ENCODE measurements at places on chromosomes 11 and 22.

- no peak for DNase-seq
Observed at GRCh38 chr11:3745161-3745560, 52.2 kb downstream of the NUP98 start.

DNA sequence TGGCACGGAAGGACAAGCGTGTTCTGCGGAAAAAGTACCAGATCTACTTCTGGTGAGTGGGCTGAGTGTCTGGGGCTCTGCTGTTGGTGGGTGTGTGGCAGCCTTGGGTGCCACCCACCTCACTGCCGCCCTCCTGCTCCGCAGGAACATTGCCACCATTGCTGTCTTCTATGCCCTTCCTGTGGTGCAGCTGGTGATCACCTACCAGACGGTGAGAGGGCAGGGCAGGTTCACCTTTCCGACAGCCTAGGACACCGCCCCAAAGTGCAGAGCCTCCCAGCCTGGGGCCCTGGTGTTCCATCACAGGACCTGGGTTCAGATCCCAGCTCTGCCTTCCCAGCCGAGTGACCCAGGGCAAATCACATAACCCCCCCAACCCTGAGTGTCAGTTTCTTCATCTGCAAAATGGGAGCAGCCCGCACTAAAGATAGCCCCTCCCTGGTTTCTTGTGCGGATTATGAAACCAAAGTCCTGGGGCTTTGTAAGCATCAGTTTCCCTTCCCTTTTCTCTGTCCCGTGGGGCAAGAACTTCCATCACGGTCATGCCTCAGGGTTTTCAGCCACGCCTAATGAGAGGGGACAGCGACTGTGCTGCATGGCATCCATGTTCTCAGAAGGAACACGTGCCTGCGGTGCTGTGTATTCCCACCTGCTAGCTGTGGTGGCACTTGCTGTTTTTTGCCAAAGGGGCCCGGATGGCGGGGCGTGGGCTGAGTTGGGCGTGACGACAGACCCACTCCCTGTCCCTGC, 9.8 kb upstream of the TAGLN start:
- no peak for DNase-seq

DNA sequence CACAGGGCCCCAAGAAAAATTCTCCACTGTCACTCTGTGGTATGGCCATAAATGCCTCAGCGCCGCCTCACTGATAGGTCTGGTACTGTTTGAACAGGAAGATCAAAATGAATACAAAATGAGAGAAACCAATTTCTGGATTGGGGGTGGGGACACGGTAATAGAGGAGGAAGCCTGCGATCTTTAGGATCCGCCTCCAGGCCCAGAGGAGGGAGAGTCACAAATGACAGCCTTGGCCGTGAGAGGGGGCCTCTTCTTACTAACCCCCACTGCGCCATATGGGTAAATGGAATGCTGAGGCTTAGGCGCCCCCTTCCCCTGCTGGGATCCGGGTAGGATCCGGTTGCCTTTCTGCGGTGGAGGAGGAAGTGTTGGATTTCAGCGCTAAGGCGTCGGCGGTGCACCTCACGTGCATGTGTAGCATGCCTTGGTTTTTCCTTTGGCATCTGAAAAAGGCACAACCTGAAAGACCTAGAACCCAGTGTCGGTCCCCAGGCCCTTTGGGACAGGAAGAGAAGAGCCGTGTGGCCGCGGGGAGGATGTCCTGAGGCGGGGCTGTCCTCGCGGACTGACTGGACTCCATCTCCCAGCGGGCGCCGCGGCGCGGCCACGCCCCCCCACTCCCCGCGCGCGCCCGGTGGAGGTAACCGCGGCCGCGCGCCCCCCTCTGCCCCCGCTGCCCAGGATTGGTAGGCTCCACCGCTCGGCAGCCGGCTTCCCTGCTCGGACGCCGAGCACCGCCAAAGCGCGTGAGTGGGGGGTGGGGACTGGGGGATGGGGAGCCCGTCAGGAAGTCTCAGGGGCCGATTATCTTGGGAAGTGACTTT, 718 bp upstream of the MADD start:
- peak; percentile 55 for DNase-seq

DNA sequence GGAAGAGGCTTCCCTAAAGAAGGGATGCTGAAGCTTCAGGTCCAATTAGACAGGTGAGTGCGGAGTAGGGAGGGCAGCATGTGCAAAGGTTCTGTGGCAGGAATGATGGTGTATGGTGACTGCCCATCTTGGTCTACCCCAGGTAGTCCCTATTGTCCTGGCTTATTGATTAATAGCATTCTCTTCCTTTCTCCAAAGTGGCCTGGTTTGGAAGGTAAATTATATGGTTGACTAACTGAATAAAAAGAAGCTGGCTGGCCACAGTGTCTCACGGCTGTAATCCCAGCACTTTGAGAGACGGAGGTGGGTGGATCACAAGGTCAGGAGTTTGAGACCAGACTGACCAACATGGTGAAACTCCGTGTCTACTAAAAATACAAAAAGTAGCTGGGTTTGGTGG, 230.5 kb downstream of the MIAT start:
- no peak for DNase-seq

DNA sequence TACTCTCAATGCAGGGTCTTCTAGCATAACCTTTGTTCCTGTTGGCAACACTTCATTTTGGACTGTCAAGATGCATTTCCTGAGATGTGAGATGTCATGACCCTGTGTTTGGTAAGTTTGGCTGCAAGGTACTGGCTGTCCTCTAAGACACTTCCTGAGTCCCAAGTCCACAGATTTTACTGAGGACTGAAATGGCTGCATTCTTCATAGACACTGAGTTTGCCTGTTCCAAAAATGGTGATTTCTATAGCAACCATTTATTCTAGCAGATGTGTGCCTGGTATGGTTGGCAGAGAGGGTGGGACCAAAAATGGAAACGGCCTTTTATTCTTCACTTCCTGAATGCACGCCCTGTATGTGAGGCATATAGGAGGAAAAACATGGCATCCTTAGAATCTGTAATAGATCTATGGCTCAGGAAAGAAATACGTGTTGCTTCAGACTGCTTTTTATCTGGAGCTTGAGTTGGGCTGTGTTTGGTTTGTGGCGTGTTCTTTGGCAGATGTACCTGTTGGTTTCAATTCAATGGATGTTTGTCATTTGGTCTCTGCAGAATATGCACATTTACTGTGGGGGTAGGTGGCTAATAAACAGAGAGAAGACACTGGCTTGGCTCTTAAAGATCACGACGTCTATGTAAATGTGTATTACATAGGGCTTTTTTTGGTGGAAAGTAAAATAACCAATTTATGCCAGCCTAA, 62.4 kb downstream of the ZBTB16 start:
- DNase-seq, result no peak

DNA sequence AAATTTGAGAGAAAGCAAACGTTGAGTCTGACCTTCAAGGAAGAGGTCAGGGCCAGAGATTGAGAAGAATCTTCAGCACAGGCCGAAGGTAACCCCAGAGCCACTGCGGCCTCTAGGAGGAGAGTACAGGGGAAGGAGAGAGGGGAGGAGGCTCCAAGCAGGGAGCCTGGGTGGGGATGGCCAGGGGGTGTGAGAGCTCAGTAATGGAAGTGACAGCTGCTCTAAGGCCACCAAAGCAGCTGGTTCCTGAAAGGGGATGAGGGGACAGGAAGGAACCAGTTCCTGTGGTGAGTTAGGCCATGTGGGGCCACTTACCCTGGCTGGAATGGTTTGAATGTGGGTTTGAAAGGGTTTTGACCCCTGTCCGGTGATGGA, 46.1 kb downstream of the PISD start:
- no peak for DNase-seq

GRCh38 chr22:32324505-32325415, 32.9 kb upstream of the RFPL3 start:
- DNase-seq, result no peak

DNA sequence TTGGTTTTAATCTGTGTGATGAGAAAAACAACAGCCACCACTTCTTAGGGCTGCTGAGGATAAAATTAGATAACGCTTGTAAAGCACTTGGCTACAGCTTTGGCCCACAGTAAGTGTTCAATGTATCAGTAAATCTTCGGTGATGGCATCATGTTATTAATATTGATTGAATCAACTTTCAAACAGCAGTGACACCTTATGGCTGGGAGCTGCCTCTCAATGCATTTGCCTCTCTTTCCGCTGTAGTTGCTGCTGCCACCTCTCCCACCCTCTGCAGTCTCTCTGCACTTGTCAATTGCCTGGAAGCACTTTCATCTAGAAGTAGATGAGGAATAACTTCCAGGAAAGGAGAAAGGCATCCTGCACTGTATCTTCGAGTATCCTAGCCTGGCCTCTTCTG, 491.1 kb downstream of the OPCML start:
- DNase-seq, result no peak

DNA sequence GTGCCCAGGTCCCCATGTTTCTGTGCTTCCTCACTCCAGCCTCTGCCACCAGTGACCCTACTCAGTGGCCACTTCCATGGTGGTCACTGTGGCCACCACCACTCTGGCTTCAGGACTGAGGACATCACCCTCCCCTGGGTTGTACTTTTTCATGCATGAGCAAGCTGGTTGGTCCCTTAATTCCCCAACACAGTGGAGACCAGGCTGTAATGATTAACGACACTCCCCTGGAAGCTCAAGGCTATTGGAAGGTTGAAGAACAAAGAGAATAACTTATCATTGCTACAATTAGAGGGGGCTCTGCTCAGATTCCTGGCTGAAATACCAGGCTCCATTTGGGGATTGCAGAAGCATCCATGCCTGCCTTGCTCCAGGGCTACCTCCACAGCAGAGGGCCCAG, 10.5 kb downstream of the PLAAT4 start:
- no peak for DNase-seq

DNA sequence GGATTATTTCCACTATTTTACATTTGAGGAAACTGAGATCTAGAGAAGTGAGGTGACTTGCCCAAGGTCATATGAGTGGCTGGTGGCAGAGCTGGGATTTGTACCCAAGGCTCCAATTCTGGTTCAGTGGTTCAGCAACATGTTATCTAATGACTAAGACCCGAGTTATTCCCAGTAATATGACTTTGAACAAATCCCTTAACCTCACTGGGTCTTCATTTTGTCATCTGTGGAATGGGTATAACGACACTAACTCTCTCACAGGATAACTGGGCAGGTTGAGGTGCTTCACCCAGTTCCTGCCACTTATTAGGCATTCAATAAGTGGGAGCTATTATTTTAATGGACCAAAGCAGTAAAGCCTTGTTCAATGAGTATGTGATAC, 489 bp upstream of the OR2AT4 start:
- DNase-seq, result no peak

GRCh38 chr22:46902998-46903916, 140.8 kb downstream of the TBC1D22A start:
- DNase-seq, result no peak

DNA sequence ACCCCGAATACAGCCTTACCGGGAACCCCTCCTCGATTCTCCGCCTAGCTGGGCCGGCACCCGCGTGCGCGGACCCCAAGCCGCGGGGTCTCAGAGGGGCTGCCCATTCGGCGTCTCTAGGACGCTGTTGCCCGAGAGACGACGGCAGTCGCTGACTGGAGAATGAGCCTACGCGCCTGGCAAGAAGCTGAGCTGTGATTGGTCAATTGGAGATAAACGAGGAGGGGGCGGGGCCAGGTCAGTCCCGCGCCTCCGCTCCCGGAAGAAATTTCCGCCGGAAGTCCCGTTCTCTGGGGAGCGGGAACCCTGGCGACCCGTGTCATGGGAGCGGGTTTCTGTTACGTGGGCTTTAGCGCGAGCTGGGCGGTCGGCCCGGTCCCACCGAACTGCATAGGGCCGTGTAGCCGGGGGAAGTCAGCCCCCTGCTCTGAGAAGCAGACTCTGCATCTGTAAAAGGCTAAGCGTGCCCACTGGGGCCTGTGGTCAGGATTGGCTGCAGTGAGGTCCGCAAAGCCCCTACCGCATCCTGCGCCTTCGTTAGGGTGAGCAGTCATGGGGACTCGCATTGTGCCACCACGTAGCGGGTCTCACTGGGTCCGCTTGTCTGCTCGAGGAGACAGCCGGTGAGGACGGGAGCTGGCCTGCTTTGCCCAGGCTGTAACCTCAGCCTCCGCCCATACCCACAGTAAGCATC, at the start of gene EFCAB6:
Gene EFCAB6, minus strand, starts transcription at position 157 of the 694 bp plus-strand sequence. CDS start 29,987 bp downstream, outside the sequence.
- peak; percentile 82 for DNase-seq

DNA sequence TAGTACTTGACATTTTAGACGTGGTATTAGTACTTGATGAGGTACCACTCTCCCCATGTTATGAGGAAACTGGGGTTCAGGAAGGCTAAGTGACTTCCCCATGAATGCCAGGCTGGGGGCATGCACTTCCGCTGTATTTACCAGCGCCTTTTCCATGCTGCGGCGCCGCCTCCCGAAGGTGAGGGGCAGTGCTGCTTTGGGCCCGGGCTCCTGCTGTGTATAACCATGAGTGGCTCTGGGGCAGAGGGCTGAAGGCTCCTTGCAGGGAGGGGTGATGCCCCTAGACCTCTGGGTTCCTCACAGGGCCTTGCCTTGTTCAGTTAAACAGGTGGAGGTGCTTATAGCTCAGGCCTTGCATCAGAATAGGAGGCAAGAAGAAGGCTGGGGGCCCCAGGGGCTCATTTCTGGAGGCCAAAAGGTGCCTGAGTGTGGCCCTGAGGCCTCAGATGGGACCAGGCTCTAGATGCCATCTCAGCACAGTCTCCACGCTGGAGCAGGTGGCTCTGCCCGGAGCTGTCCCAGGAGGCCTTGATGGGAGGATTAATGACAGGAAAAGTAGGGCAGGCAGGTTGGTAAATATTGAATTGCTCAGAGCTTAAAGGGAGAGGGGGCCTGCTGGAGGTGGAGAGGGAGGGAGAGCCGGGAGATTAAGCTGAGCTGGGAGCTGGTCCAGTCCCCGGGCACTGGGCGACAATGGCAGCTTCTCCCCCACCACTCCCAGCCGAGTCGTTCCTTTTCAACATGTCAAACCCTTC, 129.6 kb downstream of the CEP164 start:
- DNase-seq, result no peak

GRCh38 chr11:18853086-18853720, 61.6 kb upstream of the PTPN5 start:
- peak; percentile 1 for DNase-seq

GRCh38 chr11:123047266-123047946, 14.5 kb downstream of the HSPA8 start:
- no peak for DNase-seq

GRCh38 chr11:28476864-28477263, 368.7 kb downstream of the METTL15 start:
- no peak for DNase-seq

- DNase-seq, result no peak
Observed at GRCh38 chr11:114102993-114103896, 43.7 kb downstream of the ZBTB16 start.

GRCh38 chr22:16958475-16958874, 49.5 kb downstream of the GAB4 start:
- no peak for DNase-seq

DNA sequence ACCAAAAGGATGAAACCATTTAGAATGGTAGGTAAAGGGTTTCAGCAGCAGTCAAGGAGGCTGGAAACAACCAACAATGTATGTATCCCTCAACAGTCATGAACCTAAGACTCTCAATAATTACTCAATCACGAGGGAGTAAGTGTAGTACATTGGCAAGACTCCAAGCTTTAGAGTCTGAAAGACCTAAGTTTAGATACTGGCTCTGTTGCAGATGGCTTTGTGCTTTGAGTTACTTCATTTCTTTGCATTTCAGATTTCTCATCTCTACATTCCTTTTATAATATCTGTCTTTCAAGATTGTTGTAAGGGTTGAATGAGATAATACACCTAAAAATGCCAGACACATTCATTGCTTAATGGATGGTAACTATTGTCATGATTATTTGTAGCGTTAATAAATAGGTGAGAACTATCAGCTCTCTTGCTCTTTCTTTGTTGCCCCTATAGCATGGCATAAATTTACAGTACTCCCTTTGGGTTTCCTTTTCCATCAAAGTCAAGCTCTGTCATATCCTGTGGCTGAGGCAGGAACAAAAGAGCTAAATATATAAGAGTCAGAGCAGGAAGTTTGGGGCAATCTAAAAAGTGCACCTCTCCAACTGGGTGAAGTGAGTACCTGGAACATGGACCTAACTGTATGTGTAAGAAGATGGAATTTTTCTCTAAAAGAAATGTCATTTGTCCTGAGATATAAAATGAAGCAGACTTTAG, 228.2 kb upstream of the ZC3H12C start:
- DNase-seq, result no peak
